ENCODE measurements at places on chromosomes 7 and 10. TPM values are rescaled to one million over a fixed set of nuclear protein-coding genes. Genes with fewer than 3 reads are reported as not detected.

GRCh38 chr10:2834214-2834613, 233.1 kb upstream of the PFKP start:
- no peak for DNase-seq

The CALCR gene
- total RNA-seq = not detected

DNA sequence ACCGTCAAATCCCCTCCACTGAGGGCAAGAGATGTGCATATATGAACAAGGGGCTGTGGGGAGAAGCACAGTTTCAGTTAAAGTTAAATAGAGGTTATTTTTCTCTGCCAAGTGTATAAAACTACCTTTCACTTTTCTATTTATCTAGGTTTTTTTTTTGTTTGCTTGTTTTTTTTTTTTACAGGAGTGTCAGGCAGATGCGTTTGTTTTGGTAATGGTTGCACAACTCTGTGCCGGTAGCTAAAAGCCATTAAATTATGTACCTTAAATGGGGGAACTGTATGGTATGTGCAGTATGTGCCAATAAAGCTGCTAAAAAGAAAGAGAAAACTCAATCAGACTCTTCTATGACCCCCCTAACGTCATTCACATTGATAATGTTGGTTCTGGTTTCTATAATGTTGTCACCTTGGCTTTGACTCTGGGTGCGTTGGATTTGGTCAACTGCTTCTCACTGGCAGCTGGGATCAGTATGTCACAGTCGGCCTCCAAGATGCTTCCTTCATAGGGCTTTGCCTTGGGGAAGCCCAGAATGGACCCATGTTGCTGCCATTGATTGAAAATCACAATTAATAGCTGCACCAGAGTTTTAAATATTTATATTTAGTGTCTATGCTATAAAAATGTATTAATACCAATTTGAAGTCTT, 34.2 kb downstream of the GLUD1 start:
- DNase-seq = no peak

GRCh38 chr10:132374612-132375011, 22.4 kb upstream of the PWWP2B start:
- no peak for DNase-seq

GRCh38 chr7:108611268-108611667, 41.6 kb downstream of the DNAJB9 start:
- DNase-seq = no peak

GRCh38 chr10:12432402-12433189, 83.2 kb downstream of the CAMK1D start:
- no peak for DNase-seq

DNA sequence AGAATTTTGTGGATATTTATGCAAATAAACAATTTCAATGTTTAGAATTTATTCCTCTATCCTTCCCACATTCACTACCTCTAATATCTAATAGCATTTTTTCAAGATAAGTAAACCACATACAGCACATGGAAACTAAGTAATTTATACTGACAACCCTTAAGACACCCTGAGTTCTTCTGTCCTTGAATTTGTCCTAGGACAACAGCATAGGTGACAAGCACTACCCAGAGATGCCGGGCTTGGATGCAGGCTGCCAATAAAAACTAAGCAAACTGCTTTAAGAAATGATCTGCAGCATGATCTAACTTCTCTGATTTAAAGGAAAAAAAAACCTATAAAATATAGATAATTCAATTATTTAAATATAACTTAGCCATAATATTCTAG, 22.7 kb downstream of the NT5C3A start:
- no peak for DNase-seq

All from vagina (tissue), 2 donors.